ENCODE measurements at places on chromosomes 6 and 20. TPM values are rescaled to one million over a fixed set of nuclear protein-coding genes. Genes with fewer than 3 reads are reported as not detected.

GRCh38 chr6:53178837-53179432 lies 30.3 kb upstream of the GCM1 start:
- DNase-seq = no peak

DNA sequence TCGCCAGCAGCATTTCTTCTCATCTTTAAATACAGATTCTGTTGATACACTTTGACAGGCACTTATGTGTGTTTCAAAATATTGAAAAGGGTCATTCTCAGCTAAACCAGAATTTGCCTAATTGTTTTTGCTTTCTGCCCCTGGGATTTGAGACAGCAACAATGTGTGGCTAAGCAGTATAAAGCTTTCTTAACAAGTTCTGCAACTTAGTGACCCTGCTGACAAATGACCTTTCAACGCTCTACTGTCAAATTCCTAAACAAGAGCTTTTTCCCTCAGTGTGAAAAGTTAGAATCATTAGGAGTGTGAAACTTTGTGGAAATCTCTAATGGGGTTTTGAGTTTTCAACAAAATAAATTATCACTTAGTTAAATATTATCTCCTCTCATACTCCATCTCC lies 414.6 kb downstream of the RFPL4B start:
- no peak for DNase-seq

The GNAS-AS1 gene
- total RNA-seq = 1.5 TPM

GRCh38 chr6:113995634-113996033 lies 24.7 kb upstream of the HDAC2 start:
- DNase-seq = peak; percentile 61

DNA sequence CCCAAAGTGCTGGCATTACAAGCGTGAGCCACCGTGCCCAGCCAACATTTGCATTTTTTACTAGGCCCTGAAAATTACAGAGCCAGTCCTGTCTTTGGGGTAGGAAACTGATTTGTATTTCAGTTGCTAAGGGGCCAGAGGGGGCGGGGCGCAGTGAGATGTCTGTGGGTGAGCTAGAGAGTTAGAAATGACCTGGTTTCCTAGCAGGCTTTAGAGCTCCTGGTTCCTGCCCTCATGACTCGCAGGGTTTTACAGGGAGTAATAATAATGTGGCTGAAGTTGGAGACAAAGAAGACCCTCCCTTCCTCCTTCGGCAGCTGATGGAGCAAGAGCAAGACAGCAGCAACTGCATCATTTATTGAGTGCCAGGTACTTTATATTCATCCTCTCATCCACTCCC lies 131.5 kb downstream of the TFAP2C start:
- DNase-seq = no peak

- DNase-seq = no peak
These were observed 3.6 kb upstream of the PTGIS start for GRCh38 chr20:49571553-49571835.

DNA sequence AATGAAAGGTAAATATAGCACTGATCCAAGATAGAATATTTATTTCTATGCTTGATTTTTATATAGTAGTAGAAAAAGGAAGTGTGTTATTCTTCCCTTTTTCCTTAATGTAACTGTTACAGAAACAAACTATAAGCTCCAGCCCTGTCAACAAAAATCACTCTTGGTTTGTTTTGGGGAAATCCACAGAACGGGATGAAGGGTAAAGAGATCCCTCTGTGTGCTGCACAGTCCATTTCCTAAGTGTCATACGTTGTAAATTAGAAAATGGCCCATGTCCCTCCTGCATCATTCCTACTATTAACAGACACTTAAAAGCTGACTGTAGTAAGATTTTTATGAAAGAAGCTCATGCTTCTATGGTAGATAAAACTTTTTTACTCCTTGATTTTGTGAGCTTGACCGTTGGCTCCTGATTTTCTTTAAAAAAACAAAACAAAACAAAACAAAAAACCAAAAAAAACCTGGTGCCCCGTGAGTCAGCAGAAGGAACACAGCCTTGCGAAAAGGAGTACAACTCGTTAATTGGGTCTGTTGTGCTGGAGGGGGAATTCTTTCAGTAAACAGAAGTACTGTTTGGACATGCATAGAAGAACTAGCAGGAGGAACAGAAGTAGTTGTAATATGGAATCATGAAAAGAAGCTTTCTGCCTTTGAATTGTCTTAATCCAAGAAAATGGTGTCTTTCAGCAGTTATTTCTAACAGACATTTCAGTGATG lies 67.5 kb downstream of the RTN4IP1 start:
- no peak for DNase-seq

DNA sequence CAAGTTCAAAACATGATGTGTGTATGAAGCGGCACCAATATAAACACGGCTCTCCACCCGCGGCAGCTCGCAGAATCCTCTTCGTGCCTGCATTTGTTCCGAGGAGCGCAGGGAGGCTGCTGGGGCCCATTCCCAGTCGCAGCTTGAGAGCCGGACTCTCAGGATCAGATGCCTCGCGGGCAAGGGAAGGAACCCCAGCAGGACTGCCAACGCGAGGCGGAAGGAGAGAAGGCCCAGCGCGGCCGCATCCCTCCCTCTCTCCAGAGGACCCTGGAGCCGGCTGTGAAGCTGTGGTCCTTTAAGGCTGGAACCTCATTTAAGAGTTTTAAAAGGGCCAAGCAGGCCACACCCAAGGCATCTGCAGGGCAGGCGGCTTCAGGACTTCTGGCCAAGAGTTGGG lies 44.2 kb upstream of the ZBP1 start:
- DNase-seq = peak; percentile 45

DNA sequence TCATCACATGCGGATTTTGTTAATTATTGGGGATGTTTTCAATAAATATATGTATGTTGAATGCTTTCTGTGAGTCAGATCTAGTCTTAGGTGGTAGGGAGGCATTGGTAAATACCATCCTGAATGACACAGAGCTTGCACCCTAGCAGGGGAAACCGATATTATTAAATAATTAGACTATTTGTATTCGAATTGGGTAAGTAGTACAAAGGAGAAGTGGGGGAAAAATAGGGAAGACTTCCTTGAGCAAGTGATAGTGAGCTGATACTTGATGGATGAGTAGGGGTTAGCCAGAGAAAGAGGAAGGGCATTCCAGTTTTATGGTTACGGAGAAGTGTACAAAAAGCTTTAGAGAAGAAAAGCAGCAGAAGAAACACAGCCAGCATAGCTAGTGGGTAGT lies 1.5 kb downstream of the RIOK1 start:
- no peak for DNase-seq

GRCh38 chr6:100247123-100247522 lies 217.6 kb downstream of the SIM1 start:
- DNase-seq = no peak

DNA sequence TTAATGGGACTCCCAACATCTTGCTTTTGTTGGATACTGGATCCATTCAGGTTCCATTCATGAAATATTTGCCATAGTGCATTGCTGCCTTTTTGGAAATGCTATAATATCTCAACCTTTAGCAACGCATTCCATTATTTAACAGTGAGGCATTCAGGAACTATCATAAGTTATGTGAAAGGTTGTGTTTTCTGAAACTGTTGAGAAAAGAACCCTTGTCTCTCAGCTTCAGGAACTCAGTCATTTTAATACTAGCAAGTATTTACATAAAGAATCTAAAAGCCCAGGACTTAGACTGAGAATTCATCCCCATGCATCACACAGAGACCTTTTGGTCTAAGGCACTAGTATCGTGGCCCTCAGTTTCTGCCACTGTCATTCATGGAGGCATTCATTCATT lies 24.9 kb upstream of the SASH1 start:
- DNase-seq = no peak

DNA sequence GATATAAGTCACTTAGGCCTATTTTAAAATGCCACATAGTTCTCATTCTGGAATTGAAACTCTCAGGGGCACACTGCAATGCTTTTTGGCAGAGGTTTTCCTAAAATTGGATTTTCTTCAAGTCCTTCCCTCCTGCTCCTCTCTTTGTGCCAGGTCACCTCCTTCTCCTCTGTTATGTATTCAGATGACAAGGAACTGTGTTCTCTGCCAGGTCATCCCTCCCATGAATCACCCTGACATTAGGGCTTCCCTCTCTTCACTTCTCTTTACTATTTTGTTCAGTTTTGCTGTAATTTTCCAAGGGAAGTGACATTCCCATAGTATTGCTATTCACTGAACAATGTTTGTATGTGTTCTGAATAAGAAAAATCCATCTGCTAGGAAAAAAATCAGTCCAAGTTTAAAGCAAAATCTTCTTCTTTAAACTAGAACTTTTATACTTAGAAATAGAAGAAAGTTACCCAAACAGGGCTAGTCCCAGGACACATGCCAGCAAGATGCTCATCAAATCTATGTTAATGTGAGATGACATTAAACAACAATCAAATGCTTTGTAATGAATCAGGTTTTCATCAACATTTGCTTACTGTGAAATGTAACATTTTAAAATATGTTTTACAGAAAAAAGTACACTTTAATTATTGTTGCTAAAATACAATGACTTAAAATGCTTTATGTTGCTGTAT lies 461.1 kb downstream of the MMUT start:
- no peak for DNase-seq

DNA sequence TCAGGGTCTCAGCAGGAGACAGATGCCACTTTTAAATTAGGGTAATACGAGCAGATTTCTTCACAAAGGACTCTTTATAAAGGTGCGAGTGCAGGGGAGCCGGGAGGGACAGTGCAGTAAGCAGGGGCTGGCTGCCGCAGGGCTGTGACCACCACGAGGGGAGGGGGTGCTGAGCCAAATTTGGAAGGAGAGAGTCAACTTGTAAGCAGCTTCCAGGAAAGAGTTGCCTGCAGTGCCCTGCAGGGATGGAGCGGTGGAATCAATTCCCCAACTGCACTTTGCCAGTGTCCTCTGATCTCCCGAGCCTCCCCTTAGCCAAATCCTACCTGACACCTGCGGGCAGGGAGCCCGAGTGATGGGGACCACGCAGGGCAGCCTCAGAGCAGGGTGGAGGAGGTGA lies 13.9 kb upstream of the CCDC167 start:
- DNase-seq = no peak

DNA sequence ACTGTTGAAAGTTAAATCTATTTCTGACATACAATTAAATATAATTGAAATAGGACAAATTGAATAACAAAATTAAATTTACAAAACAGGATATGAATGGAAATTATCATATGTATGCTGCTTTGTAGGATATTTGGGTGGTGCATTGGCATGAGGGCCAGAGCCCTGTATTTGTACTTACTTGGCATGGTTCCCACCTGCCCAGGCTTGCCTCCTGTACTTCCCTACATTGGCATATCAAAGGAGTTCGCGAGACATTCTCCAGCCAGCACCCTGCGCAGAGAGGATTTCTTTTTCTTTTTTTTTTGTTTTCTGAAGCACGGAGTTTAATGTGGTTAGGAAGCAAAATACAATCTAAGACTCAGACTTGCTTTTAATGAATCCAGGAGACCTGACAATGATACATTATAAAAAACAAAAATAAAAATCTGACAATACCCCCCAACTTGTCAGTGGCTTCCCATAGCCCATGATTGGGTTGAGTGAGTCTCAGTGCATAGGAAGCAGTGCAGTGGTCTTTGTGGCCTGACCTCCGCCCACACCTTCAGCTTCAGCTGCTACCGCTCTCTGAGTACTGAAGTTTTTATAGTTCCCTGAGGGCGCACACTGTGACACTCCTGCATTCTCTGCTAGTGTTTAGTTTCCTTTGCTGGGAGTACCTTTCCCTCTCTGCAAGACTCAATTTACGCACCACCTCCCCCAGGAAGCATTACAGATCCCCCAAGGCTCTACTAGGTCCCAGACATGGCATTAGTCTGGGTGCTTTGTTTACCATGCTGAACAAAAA lies 440.8 kb downstream of the UTRN start:
- DNase-seq = no peak

GRCh38 chr20:34045294-34045693 lies 51.6 kb downstream of the RALY start:
- DNase-seq = no peak

GRCh38 chr6:115865914-115866313 lies 194.8 kb downstream of the FRK start:
- DNase-seq = no peak

The TCF15 gene
- 2.1 TPM for total RNA-seq

- DNase-seq = no peak
These were observed 45.6 kb upstream of the ARFGEF2 start for GRCh38 chr20:48875914-48876240.

GRCh38 chr6:144284478-144284782 lies 705 bp upstream of the UTRN start:
- no peak for DNase-seq

DNA sequence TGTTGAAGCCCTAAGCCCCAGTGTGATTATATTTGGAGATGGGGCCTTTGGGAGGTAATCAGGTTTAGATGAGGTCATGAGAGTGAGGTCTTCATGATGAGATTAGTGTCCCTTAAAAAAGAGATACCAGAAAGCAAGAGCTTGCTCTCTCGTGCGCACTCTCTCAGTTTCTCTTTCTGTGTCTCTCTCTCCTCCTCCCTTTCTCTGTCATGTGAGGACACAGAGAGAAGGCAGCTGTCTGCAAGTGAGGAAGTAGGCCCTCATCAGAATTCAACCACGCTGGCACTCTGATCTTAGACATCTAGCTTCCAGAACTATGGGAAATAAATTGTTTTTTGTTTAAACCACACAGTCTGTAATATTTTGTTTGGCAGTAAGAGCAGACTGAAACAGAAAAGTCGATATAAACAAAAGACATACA lies 180.5 kb downstream of the IBTK start:
- no peak for DNase-seq

DNA sequence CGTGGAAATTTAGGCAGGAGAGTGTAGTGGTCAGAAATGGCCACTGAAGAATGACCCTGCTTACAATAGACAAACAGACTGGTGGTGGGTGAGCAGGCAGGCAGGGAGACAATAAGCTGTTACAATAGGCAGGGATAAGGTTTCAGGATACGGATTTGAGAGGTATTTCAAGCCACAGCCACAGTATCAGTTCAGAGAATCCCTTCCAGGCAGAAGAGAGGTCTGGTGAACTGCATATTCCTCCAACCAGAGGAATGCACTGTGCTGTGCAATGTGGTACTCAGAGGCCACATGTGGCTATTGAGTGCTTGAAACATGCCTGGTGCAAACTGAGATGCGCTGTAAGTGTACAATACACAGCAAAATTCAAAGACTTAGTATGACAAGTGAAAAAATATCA lies 20.6 kb downstream of the RMND1 start:
- DNase-seq = no peak
